Right lung (tissue), 10 donors: ENCODE measurements at places on chromosomes 13 and 19. TPM values are rescaled to one million over a fixed set of nuclear protein-coding genes. Genes with fewer than 3 reads are reported as not detected.

Gene FTL
- polyA plus RNA-seq: 1,622 TPM

GRCh38 chr13:99294958-99295357, 12.2 kb downstream of the GPR183 start:
- DNase-seq: no peak

Gene KIR2DL1
- 0.19 TPM for polyA plus RNA-seq

DNA sequence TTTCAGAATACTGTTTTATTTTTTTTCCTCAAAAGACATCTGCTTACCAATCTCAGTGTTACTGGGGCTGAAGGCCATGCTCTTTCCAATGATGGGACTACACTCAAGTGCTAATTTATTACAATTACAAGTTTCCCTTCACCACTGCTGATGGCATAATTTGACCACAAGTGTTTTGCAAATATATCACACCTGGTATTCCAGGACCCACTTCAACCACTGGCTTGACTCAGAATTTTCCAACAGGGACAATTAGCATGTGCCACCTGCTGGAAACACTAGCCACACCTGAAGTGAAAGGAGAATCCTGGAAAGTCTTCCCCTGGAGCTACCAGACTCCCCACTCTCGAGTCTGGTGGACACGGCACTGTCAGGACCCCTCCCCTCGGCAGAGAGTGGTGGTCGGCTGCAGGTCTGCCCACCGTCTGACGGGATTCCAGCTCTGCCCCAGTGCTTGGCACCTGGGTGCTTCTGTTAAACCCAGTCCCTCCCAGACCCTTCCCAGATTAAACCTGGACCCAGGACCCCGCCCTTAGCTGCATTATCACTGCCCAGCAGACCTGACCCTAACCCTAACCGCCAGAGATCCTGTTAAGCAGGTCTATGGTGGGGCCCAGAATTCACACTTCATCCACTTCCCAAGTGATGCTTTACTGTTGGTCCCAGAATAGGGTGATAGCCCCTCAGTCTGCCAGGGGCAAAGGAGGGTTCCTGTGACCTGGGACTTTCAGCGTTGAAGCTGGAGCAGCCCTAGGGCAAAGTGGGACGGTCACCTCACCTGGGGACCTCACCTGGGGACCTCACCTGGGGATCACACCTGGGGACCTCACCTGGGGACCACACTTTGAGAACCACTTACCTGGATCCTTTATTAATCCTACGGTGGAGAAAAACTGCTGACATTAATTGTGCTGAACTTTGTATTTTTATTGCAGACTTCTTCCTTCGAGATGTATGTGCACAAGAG, 17.6 kb upstream of the RASA3 start:
- DNase-seq: no peak

- no peak for DNase-seq
Measured at GRCh38 chr19:47209319-47210179, 21.4 kb downstream of the BBC3 start.

DNA sequence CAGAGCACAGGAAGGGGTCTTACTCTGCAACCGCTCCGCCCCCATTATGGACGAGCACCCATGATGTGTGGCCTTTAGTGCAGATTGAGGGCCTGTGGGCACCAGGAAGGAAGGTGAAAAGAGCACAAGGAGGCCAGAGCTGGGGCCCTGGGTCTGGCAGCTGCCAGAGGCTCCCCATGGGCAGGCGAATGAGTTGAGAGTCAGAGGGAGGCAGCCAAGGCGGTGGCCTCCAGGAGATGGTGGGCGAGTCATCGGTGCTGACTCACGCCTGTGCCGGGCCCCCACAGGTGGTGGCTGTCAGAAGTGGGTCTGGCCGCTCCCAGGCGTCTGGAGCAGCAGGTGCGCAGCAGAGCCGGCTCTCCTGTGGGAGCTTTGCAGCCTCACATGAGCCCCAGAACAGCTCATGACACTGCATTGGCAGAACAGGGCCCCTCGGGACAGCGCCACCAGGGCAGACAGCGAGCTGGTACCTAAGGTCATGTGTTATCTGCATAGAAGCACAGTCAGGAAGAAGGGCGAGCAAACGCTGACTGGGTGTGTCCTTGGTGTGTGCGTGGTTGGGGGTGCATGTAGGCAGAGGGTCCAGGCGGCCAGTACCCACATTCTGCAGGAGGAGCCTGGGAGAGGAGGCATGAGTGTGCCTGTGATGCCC, 68.8 kb downstream of the CHST8 start:
- no peak for DNase-seq

- no peak for DNase-seq
Measured at GRCh38 chr19:32464279-32464678, 58.7 kb downstream of the DPY19L3 start.
